NCI-H1436 treated with DMSO at 0.1 percent for 48 hours (cell line): ENCODE measurements at places on chromosomes 13 and 19.

GRCh38 chr19:10006335-10006708 lies 4.0 kb downstream of the COL5A3 start:
- DNase-seq = no peak

DNA sequence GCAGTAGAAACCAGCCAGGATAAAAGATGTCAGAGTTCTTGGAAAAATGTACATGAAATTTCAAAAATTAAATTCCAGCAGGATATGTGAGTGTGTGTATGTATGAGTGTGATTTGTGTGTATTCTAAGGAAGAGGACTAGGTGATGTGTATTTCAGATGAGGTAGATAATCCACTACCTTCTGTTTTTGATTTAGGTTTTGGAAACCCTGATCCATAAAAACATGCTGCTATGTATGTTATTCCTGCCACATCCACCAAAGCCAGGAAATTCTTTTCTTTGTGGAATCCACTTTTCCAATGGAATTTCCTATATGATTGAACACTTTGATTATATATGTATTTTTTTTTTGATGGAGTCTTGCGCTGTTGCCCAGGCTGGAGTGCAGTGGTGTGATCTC lies 276.9 kb downstream of the UQCRFS1 start:
- no peak for DNase-seq

GRCh38 chr19:10503002-10503789 lies at the start of gene KEAP1:
KEAP1 (minus strand) TSS chr19:10503356; CDS start chr19:10500033, 3,323 bp downstream.
- DNase-seq = no peak

GRCh38 chr13:109271555-109272541 lies 514.5 kb downstream of the IRS2 start:
- no peak for DNase-seq

DNA sequence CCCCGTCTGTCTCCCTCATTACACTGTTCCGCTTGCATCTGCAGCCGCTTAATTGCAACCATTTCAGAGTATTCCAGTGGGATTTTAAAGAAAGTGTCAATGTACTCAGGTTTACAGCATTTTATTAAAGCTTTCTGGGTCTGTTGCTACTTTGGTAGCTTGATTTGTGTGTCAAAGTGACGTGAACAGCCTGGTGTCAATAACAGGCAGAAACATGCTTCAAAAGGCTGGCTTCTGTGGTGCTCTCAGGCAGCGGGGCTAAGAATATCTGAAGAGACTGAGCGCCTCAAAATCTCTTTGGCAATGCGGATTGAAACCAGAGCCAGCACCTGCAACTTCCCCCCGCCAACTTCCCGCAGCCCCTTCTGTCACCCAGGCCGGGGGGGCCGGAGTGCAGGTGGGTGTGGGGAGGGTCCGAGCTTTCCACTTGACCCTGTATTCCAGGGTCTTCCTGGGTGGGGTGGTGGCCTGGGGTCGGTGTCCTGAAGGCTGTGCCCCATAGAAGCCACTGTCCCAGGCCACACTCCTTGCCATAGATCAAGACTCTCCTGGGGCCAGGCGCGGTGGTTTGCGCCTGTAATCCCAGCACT lies 81.2 kb downstream of the KDM4B start:
- peak; percentile 19 for DNase-seq

DNA sequence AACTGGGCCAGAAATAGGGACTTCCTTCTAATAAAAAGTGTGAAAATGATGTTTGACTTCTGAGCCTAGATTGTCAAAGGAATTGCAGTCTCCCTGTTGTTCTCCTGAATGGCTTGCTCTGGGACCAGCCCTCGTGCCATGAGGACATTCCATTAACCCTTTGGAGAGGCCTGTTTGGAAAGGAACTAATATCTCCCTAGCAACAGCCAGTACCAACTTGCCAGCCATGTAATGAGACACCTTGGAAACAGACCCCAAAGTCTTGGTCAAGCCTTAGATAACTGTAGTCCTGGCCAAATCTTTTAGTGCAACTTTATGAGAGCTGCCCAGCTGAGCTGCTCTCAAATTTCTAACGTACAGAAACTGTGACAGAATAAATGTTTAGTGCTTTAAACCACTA lies 8.2 kb upstream of the SIAH3 start:
- no peak for DNase-seq

GRCh38 chr13:111948811-111949210 lies 118.1 kb upstream of the SOX1 start:
- no peak for DNase-seq

GRCh38 chr19:22901431-22902130 lies 69.5 kb downstream of the ZNF723 start:
- no peak for DNase-seq

GRCh38 chr13:111325941-111326620 lies 5.6 kb downstream of the TEX29 start:
- DNase-seq = no peak

DNA sequence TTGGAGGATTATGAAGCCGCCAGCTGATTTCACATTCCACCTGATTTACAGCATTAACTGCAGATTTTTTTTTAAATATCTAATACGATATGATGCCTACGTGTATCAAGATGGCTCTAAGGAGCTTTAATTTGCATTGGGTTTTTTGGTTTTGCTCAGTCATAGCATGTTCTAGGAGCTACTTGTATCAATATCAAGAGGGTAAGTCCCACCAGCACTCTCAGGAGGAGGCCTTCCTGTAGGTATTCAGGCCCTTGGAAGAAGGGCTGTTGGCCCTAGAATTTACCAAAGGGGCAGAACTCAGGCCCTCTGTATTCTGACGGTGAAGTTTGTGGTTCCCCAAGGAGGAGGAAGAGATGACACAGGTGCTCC lies 97.2 kb upstream of the IPO5 start:
- DNase-seq = no peak

GRCh38 chr13:81396192-81396591 lies 1055.3 kb upstream of the SPRY2 start:
- no peak for DNase-seq

DNA sequence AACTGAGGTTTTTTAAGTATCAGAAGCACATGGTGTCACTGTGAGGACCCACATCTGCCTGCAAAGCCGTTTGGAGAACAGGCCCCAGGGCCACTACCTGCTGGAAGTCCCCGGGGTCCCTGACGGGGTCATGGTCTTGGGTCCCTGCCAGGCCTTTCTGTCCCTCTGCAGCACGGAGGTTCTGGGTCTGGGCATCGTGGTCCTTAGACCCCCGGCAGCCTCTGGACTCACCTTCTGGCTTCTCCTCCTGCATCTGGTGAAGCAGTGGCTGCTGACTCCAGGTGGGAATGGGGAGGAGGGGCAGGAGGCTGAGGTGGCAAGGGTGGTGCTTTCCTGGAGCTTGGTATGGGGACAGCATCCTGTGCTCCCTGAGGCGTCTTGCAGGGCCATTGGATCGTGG lies 198.6 kb downstream of the TEX29 start:
- no peak for DNase-seq

GRCh38 chr13:46614582-46614981 lies 61.6 kb downstream of the LRCH1 start:
- DNase-seq = no peak

GRCh38 chr13:42878721-42879120 lies 97.3 kb downstream of the FAM216B start:
- no peak for DNase-seq
